Stimulated activated CD8-positive, alpha-beta memory T cell treated with anti-CD3 and anti-CD28 coated beads, Interleukin-4, amount 100 ng/mL, for 1 hour (primary cell): ENCODE measurements at places on chromosomes 6 and 20.

DNA sequence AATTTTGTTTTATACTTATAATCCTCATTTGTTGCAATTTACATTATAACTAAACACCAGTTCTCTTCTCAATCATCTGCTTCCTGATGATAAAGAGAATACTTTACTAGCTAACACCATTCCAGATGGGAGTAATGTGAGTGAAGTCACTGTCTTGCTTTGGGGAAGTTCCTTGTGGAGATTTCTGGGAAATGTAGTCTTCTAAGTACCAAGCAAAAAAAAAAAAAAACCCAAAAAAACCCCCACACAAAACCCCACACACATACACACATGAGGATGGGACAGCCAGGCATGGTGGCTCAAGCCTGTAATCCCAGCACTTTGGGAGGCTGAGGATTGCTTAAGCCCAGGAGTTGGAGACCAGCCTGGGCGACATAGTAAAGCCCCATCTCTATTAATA is 2.2 kb upstream of the SNPH start:
- DNase-seq: no peak

GRCh38 chr6:21800330-21800729 is 206.8 kb downstream of the SOX4 start:
- DNase-seq: no peak

DNA sequence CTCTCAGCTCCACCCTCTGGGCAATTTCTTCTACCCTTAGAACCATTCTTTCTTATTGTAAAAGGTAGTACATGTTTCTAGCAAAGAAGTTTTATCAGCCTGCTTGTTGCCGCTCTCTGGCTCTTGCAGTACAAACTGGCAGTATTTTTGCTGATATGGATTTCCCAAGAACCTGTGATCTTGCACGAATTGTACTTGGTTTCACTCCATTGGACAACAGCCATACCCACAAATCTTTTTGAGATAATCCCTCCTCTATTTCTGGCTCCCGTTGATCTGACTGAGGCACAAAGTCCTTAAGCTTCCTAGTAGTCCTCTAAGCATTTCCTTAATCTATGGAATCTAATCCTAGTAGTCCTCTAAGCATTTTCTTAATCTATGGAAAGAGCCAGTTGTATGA is 487.0 kb upstream of the PTCHD4 start:
- DNase-seq: no peak

GRCh38 chr6:154187203-154187602 is 148.2 kb downstream of the OPRM1 start:
- DNase-seq: no peak

DNA sequence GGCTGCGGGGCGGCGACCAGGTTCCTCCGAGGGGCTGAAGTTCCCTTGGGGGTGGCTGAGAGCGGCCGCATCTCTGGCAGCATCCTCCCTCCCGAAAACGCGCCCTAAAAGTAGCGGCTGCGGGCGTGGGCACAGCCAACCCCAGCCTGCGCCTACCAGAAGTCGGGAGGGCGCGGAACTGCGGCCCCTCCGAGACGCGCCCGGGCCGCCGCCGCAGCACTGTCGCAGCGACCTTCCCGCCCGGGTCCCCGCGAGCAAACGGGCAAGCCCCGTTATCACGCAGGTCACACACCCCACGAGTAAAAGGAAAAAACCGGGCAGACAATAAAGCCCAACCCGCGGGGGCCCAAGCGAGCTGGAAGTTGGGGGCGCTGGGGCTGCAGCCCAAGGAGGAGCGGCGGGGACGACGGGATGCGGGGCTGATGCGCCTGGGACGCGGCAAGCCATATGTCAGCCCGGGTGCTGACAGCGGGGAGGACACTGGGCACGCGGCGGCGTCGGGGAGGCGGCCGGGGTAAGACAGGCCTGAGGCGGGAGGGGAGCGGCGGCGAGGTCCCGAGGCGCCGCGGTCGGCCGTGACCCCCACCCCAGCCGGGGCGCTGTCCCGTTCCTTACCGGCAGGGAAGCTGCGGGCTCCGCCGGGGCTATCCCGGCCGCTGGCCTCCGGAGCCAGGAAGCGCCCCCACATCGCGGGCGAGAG is 659 bp downstream of the CEP85L start:
- peak; percentile 7 for DNase-seq

GRCh38 chr20:1171461-1172093 is 13.2 kb downstream of the TMEM74B start:
- DNase-seq: no peak

GRCh38 chr6:24930431-24930871 is 5.3 kb downstream of the RIPOR2 start:
- DNase-seq: no peak

GRCh38 chr6:11236076-11236750 is 3.7 kb upstream of the NEDD9 start:
- DNase-seq: no peak
